ENCODE measurements at places on chromosomes 7 and 10.

DNA sequence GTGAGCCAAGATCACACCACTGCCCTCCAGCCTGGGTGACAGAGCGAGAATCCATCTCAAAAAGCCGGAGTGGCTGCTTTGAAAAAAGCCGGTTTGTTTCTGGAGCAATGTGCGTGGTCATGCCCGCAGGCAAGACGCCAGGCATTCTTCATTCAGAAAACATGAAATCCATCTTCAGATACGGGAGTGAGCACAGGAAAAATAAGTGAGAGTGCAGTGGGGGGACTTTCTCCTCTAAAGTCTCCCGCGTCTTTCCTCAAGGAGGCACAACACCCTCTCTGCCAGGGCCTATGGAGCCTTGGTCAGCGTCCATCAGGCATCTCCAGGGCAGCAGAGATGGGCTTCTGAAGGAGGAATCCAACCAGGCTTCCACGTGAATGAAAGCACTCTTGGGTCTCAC lies 62.3 kb upstream of the DGKI start:
- no peak for DNase-seq

GRCh38 chr7:24963218-24963617 lies 16.8 kb downstream of the OSBPL3 start:
- no peak for DNase-seq

GRCh38 chr7:25388681-25389080 lies 160.4 kb upstream of the NPVF start:
- no peak for DNase-seq

DNA sequence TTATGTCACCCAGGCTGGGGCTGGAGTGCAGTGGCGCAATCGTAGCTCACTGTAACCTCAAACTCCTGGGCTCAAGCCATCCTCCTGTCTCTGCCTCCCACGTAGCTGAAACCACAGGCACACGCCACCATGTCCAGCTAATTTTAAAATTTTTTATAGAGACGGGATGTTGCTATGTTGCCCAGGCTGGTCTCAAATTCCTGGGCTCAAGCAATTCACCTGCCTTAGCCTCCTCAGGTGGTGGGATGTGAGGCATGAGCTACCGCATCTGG lies 123.2 kb upstream of the PARD3 start:
- DNase-seq = no peak

GRCh38 chr7:3430588-3430987 lies 129.5 kb downstream of the SDK1 start:
- DNase-seq = no peak

GRCh38 chr7:147775516-147776284 lies 814.9 kb upstream of the C7orf33 start:
- no peak for DNase-seq

GRCh38 chr7:153301936-153302335 lies 542.4 kb downstream of the ACTR3B start:
- no peak for DNase-seq

GRCh38 chr7:128120116-128120515 lies 88.9 kb upstream of the LRRC4 start:
- no peak for DNase-seq

DNA sequence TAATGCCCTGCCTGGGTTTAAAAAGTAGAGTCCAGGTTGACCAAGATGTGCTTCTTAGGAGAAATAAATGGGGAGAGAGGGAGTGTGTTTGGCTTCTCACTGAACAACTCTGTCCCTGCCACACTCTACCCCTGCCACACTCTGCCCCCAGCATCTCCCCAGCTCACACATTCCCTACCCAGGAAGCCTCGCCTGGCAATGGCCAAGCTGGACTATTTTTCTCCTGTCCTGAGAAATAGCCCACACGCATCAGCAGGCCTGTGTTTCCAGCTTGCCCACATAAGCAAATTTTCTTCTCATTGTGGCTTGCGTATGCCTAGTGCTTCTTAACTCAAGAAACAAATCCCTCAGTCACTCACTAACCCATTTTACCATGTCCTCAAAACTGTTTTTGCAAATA lies 1.8 kb downstream of the LRRC18 start:
- DNase-seq = no peak

GRCh38 chr7:155896531-155897263 lies 84.4 kb upstream of the SHH start:
- no peak for DNase-seq

DNA sequence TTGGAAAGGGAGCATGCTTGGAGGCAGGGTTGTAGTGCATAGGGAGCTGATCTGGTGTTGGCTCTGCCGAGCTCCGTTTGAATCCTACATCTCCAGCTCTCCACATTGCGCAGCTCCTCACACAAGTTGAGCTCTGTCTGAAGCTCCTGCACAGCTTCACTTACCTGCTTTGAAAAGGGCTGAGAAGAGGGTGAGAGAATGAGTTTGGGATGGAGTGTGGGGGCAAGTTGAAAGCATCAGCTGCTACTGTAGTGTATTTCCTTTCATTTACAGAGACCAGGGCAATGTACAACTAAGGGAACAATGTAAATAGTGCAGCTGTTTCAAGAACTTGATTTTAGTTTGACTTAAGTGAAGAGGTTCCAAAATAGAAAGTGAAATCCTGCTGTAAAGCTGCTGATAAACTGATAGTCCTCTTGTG lies 88.5 kb downstream of the VTI1A start:
- DNase-seq = no peak

GRCh38 chr10:60652628-60653027 lies 125.7 kb upstream of the CDK1 start:
- DNase-seq = no peak

DNA sequence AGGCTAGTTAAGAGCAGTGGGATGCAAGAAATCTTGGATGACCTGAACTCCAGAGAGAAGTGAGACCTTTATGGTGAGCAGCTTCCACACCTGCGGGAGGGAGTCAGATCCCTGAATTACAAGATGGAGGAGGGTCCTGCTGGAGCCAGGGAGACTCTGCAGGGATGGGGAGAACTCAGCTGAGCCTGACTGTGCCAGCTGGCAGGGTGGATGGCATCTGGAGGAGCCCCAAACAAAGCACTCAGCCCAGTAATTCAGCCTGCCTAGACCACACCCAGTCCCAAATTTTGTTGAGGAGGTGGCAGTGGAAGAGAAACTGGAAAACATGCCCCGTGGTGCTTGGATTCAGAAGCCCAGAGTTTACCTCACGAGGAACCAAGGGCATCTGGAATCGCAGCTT lies 208.2 kb downstream of the WDR11 start:
- DNase-seq = no peak

- DNase-seq = no peak
These were observed 2.5 kb upstream of the HNRNPF start for GRCh38 chr10:43411536-43411935.

DNA sequence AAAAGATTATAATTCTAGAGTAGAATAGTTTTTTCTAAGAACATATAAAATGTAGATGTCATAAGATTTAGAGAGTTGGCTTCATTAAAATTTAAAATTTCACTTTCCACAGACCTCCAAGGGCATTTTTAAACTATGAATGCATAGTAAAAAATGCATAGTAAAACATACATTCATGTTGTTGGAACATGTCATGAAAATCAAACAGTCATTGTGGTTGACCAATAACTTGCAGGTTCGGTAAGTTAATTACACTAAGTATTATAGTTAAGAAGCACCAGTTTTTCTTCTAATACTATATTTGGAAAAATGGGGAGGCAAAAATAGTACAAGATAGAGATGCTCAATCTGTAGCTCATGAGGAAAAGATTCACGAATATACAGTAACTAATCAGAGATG lies 61.5 kb upstream of the MACROH2A2 start:
- DNase-seq = no peak

DNA sequence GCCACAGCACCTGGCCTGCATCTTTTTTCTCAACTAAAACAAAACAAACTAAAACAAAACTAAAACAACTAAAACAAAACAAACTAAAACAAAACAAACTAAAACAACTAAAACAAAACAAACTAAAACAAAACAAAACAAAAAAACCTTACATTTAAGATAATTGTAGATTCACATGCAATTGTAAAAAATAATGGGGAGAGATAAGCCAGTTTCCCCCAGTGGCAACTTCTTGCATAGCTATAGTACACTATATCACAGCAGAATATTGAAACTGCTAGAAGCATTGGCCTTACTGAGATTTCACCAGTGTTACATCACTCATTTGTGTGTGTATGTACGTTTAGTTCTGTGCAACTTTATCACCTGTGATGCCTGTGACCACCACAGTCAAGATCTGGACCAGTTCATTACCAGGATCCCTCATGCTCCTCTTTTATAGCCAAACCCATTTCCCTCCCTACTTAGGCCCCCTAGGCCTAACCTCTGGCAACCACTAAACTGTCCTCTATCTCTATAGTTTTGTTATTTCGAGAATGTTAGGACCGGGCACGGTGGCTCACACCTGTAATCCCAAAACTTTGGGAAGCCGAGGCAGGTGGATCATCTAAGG lies 9.3 kb downstream of the FXYD4 start:
- no peak for DNase-seq

DNA sequence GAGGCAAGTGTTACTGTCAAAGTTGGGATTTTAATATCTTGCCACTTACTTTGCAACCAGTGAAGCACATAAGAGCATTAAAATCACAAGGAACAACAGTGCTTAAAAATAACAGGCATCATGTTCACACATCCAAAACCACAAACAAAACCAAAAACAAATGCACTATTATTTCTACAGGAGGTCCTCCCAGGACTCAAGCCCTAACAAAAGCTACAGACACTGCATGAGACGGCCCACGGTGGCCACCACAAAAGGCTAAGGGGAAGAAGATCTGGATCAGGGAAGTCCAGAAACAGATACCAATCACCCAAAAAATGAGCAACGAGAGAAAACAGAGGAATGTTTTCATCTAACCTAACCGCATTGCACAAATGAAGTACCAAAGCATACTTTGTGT lies 158.4 kb downstream of the ZMYND11 start:
- no peak for DNase-seq

- DNase-seq = peak; percentile 61
These were observed 142.8 kb downstream of the ADK start for GRCh38 chr10:74293686-74294371.

- no peak for DNase-seq
These were observed 93.4 kb downstream of the PTPRN2 start for GRCh38 chr7:158494162-158494586.

GRCh38 chr10:24762161-24762924 lies 38.7 kb upstream of the ARHGAP21 start:
- DNase-seq = no peak

DNA sequence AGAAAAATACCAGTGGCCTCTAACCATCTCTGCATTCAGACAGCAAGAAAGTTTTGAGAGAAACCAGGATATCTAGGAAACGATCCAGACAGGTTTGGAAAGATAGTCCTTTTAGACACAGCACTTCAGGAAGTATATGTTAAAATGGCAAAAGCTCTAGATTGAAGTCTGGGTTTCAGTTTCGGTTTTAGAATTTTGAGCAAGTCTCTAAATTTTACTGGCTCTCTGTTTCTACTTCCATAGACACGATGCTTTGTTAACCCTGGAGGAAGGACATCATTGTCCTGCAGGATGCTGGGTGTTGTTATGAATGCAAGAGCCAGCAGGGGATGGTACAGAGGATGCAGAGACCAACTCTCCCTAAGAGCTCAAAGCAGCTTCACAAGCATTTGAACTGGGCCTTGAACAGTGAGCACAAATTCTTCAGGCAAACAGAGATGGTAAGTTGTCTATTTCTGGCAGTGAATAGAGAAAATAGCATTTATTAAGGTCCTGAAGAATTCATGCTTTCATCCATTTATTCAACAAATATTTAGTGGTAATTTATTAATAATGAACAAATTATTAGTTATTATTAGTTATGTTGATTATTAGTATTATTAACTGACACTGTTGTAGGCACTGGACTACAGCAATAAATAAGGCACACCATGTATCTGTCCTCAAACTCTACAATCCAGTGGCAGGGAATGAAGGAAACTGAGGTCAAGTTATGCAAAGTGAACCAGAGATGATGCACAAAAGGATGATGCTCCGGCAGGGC lies 152.7 kb upstream of the NRP1 start:
- no peak for DNase-seq

- no peak for DNase-seq
These were observed 22.0 kb downstream of the CYTH3 start for GRCh38 chr7:6250364-6250833.

DNA sequence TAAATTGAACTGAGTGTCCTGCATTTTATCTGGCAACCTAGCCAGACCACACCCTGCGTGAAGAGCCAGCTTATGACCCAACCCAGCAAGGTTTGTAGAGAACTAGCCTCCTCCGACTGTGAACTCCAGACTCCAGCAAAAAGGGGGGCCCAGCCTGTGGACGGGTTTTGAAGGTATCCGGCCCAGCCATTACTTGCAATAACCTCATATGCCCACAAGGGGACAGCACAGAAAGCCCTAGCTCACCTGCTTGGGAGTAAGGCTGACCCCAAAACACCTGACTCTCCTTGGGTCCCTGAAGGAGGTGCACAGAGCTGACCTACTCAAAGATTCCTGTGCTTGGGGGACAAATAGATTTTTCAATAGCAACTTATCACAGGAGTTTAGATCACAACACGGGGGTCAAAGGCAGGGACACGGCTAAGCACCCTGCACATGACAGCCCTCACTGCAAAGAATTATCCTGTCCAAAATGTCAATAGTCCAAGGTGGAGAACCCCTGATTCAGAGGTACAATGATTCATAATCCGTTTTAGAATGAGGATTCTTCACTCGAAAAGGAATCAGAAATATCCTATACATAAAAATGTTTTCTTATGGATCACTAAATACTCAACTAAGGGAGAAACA lies 4.6 kb downstream of the TRPV6 start:
- no peak for DNase-seq

- no peak for DNase-seq
These were observed 29.1 kb downstream of the GPRIN2 start for GRCh38 chr10:46527241-46527811.

GRCh38 chr10:86798025-86798424 lies 41.6 kb downstream of the BMPR1A start:
- no peak for DNase-seq

DNA sequence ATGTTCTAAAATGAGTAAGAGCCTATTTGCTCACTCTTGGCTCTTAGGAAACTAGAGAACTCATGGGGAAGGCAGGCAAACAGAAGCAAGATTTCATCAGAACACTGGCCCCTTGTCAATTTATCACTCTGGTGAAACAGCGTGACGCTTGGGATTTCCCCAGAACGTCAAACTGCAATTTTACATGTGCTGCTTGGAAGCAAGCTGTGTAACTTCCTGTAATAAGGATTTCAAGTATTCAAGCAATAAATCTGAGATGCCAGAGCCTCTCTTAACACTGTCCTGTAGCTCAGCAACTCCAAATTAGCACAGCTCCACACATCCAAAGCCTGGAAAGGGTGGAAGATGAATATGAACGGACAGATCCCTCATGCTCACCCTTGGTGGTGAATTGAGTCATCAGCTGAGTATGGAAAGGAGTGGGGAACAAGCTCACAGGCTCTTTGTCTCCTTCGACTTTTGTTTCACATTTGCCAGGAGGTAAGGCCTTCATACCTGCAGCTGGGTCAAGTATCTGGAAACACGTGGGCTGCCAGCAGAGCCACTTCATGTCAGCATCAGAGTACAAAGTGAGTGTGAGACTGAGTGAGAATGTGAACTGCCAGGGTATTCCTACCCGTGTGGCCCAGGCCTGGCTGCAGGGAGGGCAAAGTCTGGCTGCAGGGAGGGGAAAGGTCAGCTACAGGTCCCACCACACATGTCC lies 140.4 kb upstream of the NAMPT start:
- DNase-seq = peak; percentile 92
